ENCODE measurements at places on chromosomes 5 and 9. TPM values are rescaled to one million over a fixed set of nuclear protein-coding genes. Genes with fewer than 3 reads are reported as not detected.

The CARTPT gene
- total RNA-seq, result not detected

The HAND1 gene
- total RNA-seq, result not detected

The CPLANE1 gene
- total RNA-seq, result 4.2 TPM

The ENG gene
- total RNA-seq, result 3.0 TPM

The SPATA31E1 gene
- total RNA-seq, result not detected

The FBXL7 gene
- not detected for total RNA-seq

The BICD2 gene
- 15.6 TPM for total RNA-seq

The PCDHGB7 gene
- not detected for total RNA-seq

The DMRT3 gene
- total RNA-seq, result not detected

The TMC1 gene
- total RNA-seq, result not detected

The PCDHB10 gene
- total RNA-seq, result not detected

The NTNG2 gene
- total RNA-seq, result 5.8 TPM

All from CD8-positive, alpha-beta T cell (primary cell).